Type B pancreatic cell (in vitro differentiated cells): ENCODE measurements at places on chromosomes 7 and 10.

GRCh38 chr10:30935078-30935477 lies 96.6 kb downstream of the ZNF438 start:
- no peak for DNase-seq

- DNase-seq: no peak
Observed at GRCh38 chr10:44581996-44582395, 197.1 kb upstream of the CXCL12 start.

DNA sequence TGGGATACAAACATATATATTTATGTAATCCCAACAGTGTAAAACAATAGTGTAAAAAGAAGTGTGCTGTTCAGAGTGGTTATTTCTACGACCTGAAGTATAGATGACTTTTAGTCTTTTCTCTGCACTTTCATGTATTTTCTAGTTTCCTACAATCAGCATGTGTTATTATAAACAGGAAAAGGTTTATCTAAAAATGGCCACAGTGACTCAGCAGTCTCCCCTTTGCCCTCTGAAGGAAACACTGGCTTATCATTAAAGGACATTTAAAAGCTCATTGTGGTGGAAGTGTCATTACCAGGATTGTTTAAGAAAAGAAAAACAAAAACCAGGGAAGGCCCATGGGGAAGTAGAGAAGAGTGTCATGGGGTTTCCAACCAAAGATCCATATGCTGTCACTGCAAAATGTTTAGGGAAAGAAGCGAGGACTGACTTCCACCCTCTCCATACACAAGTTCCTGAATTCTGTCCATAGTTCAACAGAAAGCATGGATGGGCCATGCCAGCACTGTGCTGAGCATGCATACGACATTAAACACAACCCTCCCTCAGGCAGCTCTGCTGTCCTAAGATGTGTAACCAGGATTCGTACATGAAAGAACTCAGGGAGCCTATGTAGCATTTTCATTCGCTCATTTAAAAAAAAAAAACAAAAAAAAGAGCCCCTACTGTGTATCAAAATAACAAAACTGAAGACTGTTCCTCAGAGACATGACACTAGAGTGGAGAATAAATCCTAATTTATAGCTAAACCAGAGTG lies 10.2 kb downstream of the CYREN start:
- no peak for DNase-seq

DNA sequence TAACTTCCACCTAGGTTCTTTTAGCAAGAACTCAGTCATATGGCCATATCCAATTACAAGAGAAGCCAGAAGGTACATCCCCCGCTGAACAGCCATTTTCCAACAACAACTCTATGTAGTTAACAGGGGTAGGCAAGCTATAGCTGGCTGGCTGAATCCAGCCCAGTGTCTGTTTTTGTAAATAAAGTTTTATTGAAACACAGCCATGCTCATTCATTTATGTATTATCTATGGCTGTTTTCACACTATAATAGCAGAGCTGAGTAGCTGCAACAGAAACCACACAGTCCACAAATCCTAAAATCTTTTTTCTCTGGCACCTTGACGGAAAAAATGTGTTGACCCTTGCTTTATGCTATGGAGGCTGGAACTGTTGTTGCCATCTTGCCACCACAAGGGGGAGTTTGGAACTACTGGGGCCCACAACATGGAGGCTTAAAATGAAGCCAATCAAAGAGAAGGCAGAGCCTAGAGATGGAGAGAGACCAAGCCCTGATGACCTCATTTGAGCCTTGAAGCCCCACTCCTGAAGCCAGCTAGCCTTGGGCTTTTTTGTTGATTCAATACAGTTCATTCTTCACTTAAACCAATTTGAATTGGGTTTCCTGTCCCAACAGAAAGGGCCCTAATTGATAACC lies 33.3 kb upstream of the XPNPEP1 start:
- no peak for DNase-seq

- no peak for DNase-seq
Observed at GRCh38 chr10:34575882-34576281, 239.2 kb downstream of the PARD3 start.

GRCh38 chr10:71078454-71079145 lies 133.8 kb upstream of the UNC5B start:
- peak; percentile 58 for DNase-seq

DNA sequence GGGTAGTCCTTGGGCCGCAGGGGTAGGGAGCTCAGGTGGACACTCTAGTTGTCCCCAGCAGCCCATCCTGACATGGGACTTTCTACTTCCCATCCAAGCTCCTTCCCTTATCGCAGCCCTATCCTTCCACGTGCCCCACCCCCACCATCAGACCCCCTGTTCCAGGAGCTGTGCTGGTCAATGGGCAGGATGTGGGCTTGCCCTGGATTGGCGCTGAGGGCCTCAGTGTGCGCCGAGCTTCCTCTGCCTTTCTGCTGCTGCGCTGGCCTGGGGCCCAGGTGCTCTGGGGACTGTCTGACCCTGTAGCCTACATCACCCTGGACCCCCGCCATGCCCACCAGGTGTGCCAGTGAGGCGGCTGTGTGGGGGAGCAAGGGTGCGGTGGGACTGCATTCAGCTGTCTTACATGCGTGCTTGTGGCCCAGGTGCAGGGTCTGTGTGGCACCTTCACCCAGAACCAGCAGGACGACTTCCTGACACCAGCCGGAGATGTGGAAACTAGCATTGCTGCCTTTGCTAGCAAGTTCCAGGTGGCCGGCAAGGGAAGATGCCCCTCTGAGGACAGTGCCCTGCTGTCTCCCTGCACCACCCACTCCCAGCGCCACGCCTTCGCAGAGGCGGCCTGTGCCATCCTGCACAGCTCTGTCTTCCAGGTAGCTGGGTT lies 9.4 kb upstream of the ZNF467 start:
- no peak for DNase-seq

DNA sequence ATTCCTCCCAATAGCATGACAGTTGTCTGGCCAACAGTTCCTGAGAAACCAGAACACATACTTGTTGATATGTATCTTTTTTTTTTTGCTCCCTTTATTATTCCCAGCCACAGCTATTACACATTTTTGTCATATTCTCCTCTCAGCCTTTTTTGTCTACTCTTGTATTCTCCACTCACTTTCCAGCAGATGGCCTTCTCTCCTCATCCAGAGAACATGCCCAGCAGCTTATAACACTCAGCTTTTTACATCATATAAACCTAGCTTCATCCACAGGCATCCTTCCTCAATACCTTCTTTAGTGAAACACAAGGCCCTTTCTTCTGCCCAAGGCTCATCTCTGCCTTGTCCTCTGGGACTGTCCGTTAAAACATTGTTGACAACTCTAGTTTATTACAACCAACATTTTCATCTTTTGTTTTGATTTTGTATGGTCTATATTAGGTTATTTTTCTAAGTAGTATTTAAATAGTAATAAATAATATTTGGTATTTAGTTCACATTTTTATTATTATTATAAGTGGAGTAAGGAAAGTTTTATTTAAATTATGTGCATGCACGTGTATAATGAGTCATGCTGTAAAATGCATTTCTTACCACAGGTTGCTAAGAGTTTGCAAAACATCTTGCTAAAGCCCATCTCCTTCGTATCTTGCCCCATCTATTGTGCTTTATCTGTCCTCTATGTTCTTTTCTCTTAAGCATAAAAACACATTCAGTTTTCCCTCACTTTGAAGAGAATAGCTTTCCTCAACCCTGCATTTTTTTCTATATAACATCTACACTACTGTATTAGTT lies 101.5 kb downstream of the ORC5 start:
- DNase-seq: no peak

DNA sequence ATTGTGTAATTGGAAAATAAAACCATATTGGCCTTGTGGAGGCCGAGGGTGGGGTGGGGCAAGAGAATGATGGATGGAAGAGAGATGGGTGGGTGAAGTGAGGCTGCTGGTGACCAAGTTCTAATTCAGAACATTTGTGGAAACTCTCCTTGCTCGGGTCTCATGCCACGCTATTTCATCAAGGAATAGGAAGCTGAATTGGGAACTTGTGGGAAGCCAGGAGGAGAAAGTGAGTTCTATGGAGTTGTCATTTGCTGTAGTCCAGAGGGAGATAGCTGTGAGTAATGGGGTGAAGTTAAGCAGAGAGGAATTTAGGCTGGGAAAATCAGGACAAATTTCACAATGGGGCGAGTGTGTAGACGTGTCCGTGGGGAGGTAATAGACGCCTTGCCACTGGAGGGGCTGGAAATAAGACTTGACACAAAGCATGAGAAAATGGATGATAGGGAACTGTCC lies 339.2 kb downstream of the LRMDA start:
- DNase-seq: no peak

DNA sequence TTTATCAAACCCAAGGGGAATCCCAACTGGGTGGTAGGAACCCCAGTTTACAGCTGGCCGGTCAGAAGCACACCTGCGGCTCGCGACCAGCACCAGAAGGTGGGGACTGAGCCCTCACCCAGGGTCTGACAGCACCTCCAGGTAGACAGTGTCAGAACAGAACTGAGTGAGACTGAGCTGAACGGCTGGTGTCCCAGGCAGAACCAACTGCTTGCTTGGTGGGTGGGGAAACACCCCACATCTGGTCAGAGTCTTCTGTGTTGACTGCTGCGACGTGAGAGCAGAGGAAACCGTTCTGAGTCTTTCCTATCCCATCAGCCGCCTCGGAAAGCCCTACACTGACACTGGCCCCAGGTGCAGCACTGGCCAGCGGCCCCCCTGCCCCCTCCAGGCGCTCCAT lies 160.7 kb downstream of the MAD1L1 start:
- DNase-seq: no peak

- DNase-seq: no peak
Observed at GRCh38 chr7:149854611-149855360, 16.6 kb downstream of the ZNF862 start.

DNA sequence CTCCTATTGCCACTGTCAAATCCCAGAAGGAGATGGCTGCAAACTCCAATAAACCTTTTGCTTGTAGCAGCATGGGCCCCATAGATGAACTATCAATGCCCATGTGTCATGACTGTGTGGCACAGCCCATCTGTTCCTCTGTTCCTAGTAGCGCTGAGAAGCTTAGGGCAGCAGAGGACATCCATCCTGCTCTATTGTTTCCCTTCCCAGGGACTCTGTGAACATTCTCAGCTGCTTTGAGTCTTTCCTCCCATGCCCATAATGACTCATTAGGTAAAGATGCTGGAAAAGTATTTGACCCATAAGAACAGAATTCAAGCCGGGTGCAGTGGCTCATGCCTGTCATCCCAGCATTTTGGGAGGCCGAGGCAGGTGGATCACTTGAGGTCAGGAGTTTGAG lies 28.3 kb downstream of the STMP1 start:
- DNase-seq: no peak

DNA sequence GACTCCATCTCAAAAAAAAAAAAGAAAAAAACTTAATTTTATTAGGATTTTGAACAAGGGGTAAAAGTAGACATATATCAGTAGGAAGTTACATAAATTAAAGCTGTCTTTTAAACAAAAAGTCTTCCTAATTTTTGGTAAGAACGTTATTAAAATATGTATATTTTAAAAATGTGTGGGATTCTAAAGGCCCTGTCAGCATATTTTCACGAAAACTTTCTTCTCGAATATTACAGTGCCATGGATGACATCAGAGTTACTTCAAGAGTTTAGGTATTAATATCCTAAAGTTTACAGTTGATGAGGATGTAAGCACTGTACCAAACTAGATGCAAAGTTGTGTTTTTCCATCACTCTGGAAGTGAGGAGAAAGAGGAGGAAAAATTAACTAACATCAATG lies 820.8 kb downstream of the PCDH15 start:
- DNase-seq: no peak

GRCh38 chr7:143176128-143176527 lies 7.1 kb upstream of the TAS2R39 start:
- no peak for DNase-seq

DNA sequence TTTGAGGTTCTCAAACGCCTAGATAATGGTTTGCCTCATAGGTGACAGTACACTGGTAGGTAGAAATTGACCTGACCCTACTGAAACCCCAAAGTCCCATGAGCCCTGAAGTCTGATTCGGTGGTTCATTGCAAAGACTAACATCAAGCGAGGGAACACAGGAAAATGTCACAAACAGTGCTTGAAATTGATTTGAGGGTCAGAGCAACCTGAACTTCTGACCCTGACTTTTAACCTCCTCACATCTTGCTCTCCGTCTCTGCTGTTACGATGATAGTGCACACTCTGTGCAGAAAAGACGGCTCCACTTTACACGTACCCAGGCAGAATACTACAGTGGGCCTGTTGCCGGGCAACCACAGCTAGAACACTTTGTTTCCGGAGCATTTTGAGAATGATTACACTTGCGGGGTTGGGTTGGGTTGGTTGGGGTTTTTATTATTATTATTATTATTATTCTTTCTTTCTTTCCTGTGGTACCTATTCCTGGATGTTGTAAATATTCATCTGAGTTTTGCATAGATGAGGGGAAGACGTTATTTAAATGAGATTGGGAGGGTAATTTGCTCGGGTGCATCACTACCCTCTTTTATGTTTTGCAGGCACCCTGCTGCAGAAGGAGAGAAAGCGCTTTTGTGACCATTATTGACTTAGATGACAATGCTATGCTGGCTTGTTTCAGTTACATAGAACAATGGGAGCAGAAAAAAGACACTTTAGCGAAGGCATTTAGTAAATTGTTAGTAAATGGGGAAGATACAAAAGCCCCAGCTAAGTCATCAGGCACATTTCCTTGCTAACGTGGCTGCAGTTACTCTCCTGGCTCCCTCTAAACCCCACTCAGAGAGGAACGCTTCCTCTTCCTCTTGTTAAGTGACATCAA lies 438.1 kb upstream of the NRP1 start:
- no peak for DNase-seq

DNA sequence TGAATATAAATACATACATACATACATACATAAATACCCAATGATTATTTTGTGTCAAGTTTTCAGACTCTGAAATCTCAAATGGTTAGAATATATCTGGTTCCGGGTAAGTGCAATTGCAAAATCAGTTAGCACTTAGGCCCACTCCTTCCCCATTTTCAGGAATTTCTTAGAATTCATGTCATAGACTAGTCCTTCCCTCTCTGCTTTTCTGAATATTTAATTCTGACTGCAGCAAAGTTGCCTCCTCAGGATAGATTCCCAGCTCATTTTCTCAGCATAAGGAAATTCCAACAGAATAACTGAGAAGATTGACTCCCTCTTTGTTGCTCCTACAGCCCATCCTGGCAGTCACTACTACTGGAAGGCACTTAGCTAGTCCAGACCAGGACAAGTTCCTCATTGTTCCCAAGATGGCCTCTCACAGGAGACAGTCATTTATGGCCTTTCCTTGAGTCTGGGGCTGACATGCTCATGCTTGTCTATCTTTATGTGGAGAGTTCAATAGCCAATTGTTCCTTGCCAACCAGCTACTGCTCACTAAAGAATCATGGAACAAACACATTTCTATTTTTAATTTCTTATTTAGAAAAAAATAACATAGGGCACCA lies 142.9 kb upstream of the ITGB1 start:
- DNase-seq: no peak
